ENCODE measurements at places on chromosomes 16 and 17.

DNA sequence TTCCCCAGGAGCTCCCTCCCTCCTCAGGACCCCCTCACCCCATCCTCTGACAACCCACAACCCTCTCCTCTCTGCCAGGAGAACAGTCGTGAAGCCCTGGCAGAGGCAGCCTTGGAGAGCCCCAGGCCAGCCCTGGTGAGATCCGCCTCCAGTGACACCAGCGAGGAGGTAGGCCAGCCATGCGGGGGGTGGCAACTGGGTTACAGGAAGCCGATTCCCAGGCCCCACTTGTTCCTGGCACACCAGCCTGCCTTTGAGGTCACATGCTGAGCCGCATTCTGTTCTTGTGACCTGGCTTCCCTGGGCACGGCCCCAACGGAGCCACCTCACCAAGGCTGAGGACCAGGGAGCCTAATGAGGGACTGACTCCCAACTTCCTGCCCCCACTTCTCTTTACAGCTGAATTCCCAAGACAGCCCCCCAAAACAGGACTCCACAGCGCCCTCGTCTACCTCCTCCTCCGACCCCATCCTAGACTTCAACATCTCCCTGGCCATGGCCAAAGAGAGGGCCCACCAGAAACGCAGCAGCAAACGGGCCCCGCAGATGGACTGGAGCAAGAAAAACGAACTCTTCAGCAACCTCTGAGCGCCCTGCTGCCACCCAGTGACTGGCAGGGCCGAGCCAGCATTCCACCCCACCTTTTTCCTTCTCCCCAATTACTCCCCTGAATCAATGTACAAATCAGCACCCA, 7.9 kb downstream of the NAT9 start:
- DNase-seq = no peak

DNA sequence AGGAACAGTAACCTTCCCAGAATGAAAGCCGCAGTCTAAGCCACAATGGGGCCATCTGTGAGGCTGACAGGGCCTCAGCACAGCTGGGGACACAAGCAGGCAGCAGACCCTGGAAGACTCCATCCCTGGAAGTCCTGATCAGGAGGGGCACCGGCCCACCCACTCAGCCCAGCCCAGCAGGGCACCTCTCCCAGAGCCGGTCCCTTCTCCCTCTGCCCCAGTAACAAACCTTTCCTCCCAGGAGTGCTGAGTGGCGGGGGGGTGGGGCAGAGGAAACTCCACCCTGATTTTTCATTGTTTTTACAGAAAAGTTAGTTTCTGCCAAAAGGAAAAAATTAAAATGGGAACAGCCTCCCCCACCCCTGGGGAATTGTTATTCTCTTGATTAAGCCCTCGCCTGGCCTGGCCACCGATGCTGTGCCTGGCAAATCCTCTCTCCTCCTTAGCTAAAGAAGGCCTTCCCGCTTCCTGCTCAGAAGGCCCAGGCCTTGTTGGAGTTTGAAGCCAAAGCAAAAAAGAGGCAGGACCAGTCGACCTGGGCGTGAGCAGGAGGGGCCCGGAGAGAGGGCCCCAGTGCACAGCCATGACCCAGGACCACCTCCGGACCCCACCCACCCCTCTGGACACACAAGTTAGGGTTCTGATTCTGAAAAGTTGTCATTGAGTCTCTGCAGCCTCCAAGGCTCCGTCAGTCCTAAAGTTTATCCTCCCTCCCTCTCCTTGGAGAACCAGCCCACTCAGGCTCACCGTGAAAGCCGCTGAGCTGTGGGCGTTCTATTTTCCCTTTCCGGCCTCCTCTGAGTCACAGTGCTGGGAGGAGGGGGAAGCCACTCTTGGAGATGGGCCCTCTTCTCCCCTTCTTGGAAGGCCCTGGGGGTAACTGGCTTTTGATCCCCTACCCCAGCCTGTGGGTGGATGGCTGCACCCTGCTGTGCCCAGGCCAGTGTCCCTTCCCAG, 128.4 kb upstream of the TNRC6C start:
- DNase-seq = no peak

DNA sequence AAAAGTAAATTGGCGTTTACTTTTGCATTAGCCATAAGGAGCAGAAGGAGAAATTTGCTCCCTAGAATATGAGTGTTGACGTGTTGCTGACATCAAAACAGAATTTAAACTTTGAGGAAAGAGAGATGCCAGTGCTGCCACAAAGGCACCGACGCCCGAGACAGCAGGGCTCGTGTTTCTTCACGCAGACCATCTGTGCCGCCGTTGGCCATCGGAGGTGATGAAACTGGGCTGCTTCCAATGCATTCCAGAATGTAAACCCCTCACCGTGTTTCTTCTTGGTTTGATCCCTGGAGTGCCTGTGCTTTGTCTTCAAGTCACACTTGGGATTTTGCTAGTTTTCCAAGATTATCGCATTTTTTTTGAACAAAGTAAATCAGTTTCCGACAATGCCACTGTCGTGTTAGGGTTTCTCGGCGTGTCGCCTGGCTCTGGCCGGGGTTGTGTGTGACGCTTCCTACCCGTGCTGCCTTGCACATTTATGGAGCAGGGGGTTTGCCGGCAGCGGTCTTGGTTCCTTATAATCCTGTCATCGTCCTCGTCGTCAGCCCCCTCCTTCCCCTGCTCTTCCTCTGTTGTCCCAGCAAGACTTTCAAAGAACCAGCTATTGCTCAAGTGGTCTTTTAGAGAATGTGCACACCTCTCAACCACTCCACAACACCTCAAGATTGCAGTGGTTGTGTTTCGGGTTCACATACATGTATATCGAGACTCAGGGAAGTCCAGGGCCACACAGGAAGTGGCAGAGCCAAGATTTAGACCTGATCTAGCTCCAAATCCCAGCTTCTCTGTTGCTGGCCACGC, 103.9 kb downstream of the METRNL start:
- DNase-seq = no peak

- no peak for DNase-seq
Observed at GRCh38 chr17:5837055-5837491, 233.1 kb upstream of the WSCD1 start.

DNA sequence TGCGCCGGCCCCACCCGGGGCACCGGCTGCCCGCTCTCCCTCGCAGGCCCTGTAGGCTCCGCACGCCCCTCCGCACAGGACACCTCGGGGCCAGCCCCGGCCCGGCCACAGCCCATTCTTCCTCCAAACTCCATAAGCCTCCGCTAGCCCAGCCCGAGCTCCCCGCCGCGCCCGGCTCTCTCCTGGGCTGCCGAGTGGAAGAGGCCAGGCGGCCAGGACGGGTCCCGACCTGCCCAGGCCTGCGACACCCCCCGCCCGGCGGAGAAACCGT, 397 bp downstream of the NCOR1 start:
- DNase-seq = no peak

- DNase-seq = no peak
Observed at GRCh38 chr17:38925263-38925995, at the start of gene LASP1NB. Gene LASP1NB, plus strand, starts transcription at chr17:38925614.
